Hippocampal formation (tissue), 2 donors: ENCODE measurements at places on chromosomes 16 and 17.

DNA sequence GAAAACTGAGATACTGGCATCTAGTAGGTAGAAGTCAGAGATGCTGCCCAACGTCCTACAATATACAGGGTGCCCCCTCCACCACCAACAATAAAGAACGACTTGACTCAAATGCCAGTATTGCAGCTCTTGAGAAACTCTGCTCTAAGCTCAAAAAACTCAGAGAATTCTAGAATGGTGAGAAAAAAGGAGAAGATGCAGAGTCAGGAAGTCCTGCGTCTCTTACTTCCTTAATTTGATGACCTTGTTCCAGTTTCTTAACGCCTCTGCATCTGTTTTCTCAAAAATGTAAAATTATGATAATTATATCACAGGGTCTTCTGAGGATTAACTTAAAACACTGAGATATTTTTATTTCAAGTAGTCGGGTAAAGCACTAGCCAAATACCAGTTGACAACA lies 1.7 kb upstream of the HSBP1 start:
- no peak for DNase-seq

DNA sequence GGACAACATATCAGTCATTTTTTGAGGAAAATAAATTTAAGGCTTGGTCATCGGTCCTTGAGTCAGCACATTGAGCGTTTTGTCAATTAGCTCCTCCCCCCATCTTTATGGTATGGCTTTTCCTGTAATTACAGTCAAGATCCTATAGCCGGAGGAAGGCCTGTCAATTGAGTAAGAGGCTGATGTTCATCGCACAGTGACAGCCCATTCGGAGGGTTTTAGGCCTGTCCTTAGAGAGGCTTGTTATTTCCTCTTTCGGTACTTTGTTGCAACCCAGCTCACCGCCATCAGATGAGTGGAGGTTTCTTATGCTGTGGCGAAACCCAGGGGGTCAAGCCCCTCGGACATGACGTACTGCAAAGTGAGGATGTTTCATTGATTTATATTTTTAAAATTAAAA lies 395.2 kb downstream of the WWOX start:
- DNase-seq: no peak

DNA sequence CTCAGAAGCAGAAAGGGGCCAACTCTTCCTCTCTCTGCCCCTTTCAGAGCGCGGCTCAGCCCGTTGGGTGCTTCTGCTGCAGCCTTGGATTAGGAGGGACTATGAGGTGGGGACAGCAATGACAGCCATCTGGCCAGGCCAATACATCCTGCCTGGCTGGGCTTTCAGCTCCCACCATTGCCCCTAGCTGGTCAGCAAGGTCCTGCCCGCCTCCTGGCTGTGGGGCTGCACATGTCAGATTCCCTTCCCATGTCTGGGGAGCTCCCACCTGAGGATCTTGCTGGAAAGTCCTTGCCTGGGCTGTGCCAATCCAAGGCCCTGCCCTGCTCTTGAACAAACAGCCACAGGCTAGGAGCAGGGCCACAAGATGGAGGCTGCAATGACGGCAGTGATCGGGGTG lies 8.3 kb downstream of the TRIM65 start:
- DNase-seq: no peak

DNA sequence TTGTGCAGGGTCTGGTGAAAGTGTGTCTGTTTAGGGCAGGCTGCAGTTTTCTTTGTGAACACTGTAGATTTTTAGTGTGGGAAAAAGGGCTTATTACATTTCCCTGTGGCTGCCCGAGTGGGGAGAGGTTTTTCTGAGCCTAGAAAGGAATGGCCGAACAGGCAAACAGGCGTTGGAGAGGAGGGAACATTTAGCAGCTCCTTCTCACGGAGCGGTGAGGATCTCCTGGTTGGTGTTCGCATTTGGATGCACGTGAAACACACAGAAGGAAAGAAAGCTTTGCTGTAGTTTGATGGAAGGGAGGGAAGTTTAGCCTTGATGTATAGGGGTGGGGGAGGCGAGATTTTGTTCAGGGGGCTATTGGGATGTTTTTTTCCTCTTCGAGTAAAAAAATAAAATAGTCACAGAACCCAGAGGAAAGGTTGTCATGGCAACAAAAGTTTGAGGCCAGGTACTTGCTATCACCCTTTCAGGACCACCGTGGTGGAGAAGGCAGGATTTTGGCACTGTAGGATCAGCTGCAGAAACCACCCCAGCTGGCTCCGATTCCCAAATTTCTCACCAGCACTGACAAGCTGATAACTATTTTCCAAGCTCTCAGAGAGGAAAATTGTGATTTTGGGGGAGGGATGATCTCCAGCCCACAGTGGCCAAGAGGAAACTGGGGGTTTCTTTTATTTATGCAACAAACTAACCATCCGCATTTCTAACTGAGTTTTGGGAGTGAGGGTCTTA lies 3.5 kb downstream of the GSG1L start:
- no peak for DNase-seq

GRCh38 chr17:30203471-30203981 lies 32.0 kb downstream of the SLC6A4 start:
- DNase-seq: no peak

DNA sequence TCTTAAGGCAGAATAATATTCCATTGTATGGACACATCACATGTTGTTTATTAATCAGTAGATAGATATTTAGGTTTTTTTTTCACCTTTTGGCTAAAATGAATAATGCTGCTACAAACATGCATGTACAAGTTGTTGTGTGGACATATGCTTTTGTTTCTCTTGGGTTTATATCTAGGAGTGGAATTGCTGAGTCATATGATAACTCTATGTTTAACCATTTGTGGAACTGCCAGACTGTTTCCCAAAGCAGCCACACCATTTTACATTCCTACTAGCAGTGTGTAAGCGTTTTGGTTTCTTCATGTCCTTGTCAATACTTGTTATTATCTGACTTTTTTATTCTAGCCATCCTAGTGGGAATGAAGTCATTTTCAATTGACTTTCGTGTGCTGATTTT lies 21.3 kb downstream of the CYLD start:
- DNase-seq: no peak

- DNase-seq: no peak
Measured at GRCh38 chr16:6863135-6863534, 469.5 kb upstream of the RBFOX1 start.

DNA sequence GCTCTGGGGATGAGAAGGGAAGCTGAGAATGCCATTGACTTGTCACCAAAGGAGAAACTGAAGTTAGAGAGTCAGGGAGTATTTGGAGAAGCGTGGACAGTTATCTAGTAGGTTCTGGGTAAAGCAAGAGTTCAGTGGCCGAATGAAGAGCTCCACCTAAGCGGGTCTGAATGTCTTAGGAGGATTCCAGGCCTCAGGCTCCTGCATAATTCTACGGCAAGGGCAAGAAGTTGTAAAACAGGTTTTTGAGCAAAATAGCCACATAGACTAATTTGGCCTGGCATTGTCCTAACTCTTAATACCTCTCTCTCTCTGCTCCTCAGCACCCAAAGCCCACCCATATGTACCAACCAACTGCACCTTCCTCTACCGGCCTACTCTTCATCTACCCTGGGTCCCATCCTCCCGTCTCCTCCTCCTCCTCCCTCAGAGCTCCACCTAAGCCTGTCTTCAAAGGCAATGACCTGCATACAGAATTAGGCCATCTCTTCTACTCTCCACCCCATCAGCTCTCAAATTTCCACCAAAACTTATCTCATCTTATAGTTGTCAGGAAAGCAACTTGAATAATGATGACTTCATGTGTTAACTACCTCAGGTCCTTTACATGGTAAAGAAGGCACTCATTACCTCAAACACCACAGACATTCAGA lies 42.0 kb upstream of the KCNJ2 start:
- DNase-seq: no peak

- no peak for DNase-seq
Measured at GRCh38 chr16:3520841-3521240, 20.0 kb downstream of the CLUAP1 start.

GRCh38 chr16:13426269-13426668 lies 493.7 kb upstream of the ERCC4 start:
- no peak for DNase-seq

- no peak for DNase-seq
Measured at GRCh38 chr16:71350821-71351557, 7.5 kb upstream of the CALB2 start.

- no peak for DNase-seq
Measured at GRCh38 chr17:66306446-66306845, 4.0 kb downstream of the PRKCA start.

DNA sequence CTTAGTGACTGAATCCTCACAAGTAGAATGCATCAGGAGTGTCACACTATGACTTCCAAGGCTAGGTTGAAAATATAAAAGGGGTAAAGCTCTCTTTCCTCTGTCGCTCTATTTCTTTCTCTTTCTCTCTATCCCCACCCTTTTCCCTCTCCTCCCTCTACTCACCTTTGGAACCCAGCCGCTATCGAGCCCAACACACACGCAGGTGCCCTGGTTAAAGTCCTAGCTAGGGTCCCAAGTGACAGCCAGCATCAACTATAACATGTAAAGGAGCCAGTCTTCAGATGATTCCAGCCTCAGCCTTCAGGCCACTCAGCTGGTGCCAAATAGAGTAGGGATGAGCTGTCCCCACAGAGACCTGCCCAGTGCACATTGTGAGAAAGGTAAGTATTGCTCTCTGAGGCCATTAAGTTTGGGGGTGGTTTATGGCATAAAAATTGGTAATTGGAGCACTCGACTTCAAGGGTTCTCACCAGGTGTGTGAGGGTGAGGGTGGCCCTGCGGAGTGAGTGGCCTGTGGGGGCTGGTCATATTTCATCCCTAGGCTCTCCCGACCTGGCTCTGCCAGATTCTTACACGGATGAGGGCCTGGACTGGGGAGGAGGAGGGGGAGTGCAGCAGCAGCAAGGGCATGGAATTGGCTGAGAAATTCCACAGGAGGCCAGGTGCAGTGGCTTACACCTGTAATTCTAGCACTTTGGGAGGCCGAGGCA lies 14.9 kb upstream of the C16orf54 start:
- DNase-seq: no peak
